Foreskin keratinocyte (primary cell): ENCODE measurements at places on chromosomes 5 and 9.

DNA sequence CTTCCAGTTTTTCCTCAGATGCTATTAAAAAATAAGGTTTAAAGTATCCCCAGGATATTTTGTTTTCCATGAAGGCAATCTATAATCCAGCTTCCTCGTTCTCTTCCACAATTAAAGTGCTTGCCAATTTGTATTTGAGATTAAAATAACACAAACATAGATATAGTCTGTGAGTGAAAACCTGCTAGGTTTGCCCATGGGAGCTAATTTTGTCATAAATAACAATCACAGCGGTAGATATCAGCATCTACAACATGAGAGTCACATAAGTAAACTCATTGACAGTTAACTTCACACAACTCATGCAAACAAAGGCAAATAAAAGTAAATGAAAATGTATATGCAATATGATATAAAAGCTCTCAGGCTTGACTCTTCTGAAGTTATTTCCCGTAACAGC, 29.2 kb upstream of the RASGRF2 start:
- DNase-seq = no peak

- DNase-seq = no peak
Observed at GRCh38 chr5:101966476-101966875, 329.6 kb downstream of the SLCO4C1 start.

DNA sequence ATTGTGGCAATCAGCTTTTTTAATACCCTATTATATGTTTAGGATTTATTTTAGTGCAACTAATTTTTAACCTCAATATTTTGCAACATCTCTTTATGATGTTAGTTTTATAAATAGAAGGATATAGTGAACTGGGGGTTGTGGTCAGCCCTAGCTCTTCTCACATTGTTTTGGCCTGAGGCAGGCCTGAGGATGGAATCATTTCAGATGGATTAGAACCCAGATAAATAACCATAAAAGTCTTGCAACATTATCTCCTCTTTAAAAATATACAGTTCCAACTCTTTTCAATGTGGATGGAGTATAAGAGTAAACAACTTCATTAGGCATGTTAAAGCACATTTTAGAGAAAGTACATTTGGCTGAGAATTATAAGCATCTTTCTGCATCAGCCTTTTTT, 522.7 kb downstream of the NR2F1-AS1 start:
- DNase-seq = no peak

- DNase-seq = no peak
Observed at GRCh38 chr5:132381614-132382013, 12.1 kb downstream of the SLC22A5 start.

GRCh38 chr5:83711982-83712601, 8.6 kb downstream of the HAPLN1 start:
- no peak for DNase-seq

DNA sequence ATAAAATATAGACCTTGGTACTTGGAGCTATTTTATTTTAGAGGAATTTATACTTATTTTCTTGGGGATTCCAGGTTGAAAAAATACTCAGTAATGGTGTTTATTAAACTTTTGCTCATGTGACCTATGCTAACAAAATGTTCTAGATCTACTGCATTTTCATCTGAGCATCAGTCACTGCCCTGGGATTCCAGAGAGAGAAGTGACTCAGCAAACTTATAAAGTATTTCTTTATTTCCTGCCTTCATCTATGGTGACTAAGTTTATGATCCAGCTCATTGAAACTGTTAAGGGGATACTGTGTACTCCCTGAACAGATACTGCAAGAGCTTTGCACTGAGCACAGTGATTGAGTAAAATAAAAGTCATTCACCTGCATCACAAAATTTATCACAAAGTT, 298.5 kb upstream of the CDH18 start:
- DNase-seq = peak; percentile 58

- DNase-seq = no peak
Observed at GRCh38 chr5:55675119-55675518, 37.0 kb downstream of the SLC38A9 start.

GRCh38 chr5:76583163-76584047, 39.8 kb downstream of the F2RL2 start:
- no peak for DNase-seq

- peak; percentile 66 for DNase-seq
Observed at GRCh38 chr5:139439013-139439903, at the start of gene DNAJC18. TSS of gene DNAJC18 (minus strand) at chr5:139439525. CDS start at chr5:139439445, 80 bp downstream.

DNA sequence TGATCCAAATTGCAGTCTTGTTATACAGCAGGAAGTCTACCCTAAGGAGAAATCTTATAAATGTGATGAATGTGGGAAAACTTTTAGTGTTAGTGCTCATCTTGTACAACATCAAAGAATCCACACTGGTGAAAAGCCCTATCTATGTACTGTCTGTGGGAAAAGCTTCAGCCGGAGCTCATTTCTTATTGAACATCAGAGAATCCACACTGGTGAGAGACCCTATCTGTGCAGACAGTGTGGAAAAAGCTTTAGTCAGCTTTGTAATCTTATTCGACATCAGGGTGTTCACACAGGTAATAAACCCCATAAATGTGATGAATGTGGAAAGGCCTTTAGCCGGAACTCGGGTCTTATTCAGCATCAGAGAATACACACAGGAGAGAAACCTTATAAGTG, 10.4 kb downstream of the ZNF189 start:
- DNase-seq = no peak

- peak; percentile 60 for DNase-seq
Observed at GRCh38 chr5:56717253-56717987, 97.9 kb upstream of the MAP3K1 start.

- DNase-seq = no peak
Observed at GRCh38 chr5:179302499-179303185, 42.6 kb downstream of the ADAMTS2 start.
